ENCODE measurements at places on chromosomes 12 and 14.

GRCh38 chr12:114684098-114684869 is at the start of gene TBX3:
TSS of gene TBX3 (minus strand) at chr12:114684175. CDS start at chr12:114683200, 975 bp downstream.
- DNase-seq, result peak; percentile 45

DNA sequence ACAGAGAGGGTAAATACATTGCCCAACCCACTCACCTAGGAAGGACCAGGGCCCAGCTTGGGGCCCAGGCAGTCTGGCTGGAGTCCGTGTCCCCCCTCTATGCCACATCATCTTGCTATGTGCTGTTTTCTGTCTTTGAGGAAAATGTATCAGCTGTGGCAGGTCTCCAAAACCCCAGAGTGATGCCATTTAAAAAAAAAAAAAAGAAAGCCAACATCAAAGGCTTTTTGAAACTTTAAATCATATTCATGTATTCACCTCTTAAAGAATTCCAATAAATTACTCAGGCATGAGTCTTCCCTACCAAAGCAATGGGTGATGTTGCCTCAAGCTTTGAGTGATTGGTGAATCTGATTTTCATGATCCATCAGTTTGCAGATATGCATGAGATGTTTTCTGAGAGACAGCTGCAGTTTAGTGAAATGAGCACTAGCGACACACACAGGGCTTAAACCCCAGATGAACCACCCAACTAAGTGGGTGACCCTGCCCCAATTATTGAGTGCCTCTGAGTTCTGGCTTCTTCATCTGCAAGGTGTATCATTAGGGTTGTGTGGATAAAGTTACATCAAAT is 6.1 kb downstream of the KRT81 start:
- DNase-seq, result no peak

DNA sequence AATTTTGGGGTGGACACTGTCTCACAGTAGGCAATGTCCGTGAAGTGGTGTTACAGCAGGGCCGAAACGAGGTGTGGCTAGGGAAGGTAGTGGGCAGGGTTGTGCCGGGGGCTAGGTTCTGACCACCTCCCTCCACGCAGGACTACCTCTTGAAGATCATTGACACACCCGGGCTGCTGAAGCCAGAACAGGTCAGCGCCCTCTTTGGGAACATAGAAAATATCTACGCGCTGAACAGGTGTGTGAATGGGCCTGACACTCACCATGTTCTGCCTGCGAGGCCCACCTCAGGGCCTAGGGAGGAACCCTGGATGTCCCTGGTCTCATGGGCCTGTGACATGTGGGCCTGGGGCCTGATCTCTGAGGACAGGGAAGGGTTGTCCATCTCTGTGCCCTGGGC is 24.6 kb downstream of the PLEKHG3 start:
- DNase-seq, result no peak

GRCh38 chr12:58639318-58639934 is 280.9 kb downstream of the LRIG3 start:
- no peak for DNase-seq

GRCh38 chr12:113457710-113458109 is 14.0 kb downstream of the LHX5 start:
- DNase-seq, result no peak

- DNase-seq, result no peak
Measured at GRCh38 chr12:26434299-26435068, 239.1 kb downstream of the SSPN start.

- DNase-seq, result no peak
Measured at GRCh38 chr14:93974833-93975232, 1.5 kb downstream of the ASB2 start.

DNA sequence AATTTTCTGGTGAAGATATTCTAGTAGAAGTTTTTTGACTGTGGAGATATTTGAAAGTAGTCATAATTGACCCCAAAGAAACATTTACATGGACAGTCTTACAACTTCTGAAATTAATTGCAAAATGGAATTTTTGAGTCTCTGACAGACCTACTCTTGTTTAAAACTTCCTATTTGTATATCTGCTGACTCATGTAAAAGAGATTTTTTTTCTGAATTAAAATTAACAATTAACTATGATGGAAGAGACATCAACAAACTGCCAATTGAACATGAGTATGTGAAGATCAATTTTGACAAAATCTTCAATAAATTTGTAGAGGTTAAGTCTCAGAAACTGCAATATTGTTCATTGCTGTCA is 108.5 kb upstream of the MAX start:
- no peak for DNase-seq

DNA sequence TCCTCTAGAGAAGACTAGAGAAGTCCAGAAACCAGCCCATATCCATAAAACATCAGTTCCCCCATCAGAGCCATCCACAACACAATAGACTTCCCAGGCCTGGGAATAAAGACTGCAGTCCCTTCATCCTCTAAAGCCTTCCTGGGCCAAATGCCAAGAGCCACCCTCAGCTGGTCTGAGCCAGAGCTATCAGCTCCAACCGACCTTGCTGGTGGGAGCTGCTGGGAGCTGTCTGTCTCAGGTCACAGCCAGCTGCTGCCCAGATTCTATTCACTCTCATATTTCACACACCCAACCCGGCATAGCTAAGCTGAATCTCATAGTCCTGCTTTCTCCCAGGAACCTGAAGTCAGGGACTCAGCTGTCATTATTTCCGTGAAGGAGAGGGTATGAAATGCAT is 10.9 kb upstream of the TFCP2 start:
- no peak for DNase-seq

DNA sequence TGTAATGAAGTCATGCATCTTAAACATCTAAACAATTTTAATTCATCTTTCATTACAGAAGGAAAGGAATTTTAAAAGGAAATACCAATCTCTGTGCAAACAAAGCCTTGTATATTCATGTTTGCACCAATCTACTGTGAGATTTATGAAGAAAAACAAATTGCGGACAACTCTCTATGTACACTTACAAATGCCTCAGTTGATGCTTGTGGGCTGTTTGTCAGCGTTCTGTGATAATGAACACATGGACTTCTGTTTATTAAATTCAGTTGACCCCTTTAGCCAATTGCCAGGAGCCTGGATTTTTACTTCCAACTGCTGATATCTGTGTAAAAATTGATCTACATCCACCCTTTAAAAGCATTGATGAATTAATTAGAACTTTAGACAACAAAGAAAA is 5.4 kb downstream of the GPR65 start:
- no peak for DNase-seq

GRCh38 chr12:121602766-121603165 is 21.9 kb upstream of the KDM2B start:
- DNase-seq, result no peak

- DNase-seq, result no peak
Measured at GRCh38 chr12:52522346-52523011, 2.3 kb upstream of the KRT5 start.

DNA sequence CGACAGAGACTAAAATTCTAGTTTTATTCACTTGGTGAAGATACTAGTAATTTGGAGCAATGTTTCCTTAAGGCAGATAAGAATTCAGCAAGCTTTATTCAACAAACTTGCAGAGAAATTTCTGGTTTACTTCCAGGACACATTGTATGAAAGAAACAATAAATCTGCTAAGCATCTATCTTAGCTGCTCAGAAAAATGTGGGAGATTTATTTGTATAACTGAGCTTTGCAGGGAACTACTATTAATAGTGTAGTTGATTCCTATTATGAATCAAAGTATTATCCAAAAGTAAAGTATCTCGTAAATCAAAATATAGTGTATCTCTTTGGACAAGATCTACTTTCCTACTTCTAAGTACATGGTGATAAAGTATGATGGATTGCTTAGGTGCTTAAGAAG is 239.4 kb upstream of the TMTC1 start:
- DNase-seq, result no peak

DNA sequence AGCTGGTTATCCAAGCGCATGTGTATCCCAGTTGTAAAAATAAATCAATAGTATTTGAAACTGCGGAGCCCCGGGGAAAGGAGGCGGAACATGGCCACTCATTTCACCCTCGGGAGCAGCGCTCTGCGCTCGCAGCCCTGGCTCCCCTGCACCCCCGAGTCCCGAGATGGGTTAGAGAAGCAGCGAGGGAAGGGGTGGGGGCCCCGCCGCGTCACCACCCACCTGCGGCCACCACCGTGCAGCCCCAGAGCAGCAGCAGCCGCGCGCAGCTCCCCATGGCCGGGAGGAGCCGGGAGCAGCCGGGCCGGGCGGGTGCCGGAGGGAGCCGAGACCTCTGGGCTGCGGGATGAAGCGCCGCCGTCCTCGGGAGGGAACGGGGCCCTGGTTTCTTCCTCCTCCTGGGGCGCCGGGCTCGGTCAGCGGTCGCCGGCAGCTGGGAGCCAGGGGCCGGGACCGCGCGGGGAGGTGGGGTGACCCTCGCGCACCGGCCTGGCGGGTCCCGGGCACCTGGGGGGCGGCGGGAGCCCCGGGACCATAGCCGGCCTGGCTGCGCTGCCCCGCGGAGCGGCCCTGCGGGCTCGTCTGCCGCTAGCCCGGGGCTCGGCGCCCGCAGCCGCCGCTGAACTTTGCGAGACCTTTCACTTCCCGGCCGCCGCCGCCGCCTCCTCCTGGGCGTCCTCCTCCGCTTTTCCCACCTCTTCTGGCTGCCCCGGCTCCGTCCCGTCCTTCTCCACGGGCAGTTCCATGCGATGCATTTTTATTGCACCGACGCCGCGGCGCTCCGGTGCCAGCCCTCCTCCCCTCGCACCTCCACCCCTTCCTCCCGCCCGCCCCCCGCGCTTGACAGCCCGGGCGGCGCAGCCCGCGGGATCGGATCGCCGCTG is at the start of gene NTN4:
Gene NTN4 (minus strand): TSS at position 732 of the 884 bp plus-strand sequence. CDS start 455 bp downstream, at position 277.
- peak; percentile 7 for DNase-seq

DNA sequence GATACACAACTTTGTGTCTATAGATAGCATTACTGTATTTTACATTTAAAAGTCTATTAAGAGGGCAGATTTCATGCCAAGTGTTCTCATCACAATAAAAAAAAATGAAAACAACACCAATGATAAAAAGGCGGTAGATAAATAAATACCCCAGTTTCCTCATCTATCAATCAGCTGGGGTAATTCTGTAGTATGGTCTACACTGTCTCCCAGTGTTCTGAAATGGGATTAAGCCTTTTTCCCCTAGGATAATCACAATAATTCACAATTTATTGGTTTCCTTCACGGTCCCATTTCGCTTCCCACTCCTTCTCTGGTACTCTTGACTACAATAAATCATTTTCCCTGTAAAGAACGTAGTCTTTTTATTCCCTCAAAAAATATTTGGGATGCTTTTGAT is 114.3 kb downstream of the SSPN start:
- DNase-seq, result no peak

DNA sequence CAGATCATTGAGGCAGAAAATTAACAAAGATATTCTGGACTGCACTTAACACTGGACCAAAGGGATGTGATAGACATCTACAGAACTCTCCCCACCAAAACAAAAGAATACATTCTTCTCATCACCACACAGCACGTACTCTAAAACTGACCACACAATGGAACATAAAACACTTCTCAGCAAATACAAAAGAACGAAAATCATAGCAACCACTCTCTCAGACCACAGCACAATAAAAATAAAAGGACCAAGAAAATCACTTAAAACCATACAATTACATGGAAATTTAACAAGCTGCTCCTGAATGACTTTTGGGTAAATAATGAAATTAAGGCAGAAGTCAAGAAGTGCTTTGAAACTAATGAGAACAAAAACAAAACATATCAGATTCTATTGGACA is 254.0 kb upstream of the STXBP6 start:
- DNase-seq, result no peak

DNA sequence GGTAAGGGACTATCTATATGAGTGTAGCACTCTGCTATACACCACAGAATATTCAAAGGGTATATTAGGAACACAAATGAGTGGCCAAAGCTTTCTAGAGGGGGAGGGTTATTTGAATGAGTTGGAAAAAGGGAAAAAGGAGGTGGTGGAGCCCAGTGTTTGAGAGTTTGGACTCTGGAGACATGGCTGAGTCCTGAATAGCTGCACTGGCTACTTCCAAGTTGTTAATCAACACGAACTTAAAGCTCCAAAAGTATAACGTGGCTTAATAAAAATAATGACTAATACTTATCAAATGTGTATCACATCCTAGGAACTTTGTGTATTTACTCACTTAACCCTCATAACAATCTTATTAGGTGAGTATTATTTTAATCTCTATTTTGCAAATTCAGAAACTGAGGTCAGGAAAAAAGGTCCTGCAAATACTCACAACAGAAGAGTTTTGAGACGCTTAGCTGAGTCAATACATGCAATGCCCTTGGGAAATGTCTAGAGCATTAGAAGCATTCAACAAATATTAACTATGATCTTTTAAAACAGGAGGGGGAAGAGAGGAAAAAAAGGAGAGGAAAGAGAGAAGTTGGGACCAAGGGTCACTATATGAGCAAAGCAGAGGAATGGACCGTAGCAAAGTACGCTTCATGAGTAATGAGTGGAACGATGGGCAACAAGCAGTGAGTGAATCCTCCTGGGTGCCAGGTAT is 189.5 kb upstream of the HMGA2 start:
- no peak for DNase-seq

GRCh38 chr12:99809909-99810308 is 162.4 kb downstream of the GARIN6 start:
- no peak for DNase-seq

GRCh38 chr12:14628771-14629170 is 61.1 kb upstream of the PLBD1 start:
- no peak for DNase-seq

Measured in stimulated activated CD4-positive, alpha-beta T cell treated with anti-CD3 and anti-CD28 coated beads, Interleukin-4, amount 100 ng/mL, for 24 hours (primary cell).